ENCODE measurements at places on chromosomes 3 and 15.

DNA sequence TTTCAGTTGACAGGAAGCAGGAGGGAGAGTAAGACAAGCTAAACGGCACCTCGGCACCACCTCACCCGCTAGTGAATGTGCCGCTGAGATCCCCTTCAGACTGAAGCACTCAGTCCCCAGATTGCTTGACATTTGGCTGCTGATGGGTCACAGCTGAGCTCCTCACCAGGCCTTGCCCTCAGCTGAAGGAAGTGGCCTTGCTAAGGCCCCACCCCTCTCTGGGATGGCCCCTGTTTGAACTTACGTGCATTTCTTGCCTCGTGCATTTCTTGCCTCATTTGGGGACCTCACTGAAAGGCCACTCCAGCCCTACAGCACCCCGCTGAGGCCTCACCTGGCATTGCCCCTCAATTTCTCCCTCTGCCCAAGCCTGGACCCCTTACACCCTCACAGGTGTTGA lies 39.8 kb downstream of the EOGT start:
- DNase-seq, result no peak

DNA sequence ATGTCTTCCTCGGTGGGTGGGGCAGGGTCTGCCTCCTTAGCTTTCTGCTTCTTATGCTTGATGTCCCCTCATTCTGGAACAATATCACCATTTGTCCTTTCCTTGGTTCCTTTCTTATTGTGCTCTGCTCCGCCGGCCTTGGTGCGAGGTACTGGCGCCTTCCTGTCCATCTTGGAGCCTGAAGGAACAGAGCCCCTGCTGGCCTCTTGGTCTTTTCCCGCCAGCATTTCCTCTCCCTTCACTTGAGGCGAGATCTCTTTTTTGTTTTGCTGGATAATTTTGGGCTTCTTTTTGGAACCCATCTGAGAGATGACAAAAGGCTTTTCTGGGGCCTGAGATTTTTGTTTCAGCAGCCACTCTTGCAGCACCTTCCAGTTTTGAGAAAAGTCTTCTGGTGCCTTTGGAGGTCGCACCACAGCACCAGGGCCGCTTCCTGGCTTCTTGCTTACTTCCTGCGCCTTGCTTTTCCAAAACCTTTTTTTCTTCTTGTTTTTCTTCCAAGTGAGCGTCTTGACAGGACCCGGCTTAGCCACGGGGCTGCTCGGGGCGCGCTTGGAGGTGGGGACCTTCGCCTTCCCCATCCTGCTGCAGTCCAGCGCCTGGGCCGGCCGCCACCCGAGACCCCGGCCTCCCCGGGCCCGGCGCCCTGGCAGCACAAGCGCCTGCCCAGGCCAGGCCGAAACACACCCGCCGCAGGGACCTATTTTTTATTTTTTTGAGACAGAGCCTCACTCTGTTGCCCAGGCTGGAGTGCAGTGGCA lies 127.1 kb downstream of the KLF13 start:
- no peak for DNase-seq

DNA sequence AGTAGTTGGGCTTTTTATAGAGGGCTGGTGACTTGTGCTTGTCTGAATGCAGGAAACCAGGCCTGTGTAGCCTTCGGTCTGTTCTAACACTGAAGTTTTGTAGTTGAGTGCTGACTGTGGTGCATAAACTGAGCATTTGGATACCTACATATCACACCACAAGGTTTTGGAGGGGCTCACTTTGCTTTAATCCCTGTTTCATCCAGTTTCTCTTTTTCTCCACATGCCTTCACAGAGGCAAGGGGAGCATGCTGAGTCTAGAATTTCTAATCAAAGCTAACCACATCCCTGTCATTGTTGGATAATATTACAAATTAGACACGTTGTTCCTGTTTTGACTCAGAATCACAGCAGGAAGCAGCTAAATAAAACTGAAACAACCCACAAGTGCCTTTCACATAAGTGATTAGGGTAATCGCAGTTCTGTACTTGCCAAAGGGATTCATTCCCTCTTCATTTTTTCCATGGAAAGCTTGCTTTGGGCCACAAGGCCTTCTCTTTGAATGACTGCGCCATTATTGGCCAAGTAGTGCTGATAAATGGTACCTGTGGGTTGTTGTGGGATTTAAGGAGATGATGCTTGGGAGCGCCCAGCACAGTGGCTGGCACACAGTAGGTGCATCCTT lies 48.9 kb downstream of the TGFBR2 start:
- no peak for DNase-seq

- no peak for DNase-seq
These were observed 65.6 kb downstream of the CCNL1 start for GRCh38 chr3:157094301-157094700.

- DNase-seq, result no peak
These were observed 226.0 kb downstream of the TCF12 start for GRCh38 chr15:57144448-57144847.

- no peak for DNase-seq
These were observed 82.6 kb upstream of the CNTN6 start for GRCh38 chr3:1010228-1010627.

- DNase-seq, result no peak
These were observed 172.5 kb upstream of the TLE3 start for GRCh38 chr15:70269991-70270751.

DNA sequence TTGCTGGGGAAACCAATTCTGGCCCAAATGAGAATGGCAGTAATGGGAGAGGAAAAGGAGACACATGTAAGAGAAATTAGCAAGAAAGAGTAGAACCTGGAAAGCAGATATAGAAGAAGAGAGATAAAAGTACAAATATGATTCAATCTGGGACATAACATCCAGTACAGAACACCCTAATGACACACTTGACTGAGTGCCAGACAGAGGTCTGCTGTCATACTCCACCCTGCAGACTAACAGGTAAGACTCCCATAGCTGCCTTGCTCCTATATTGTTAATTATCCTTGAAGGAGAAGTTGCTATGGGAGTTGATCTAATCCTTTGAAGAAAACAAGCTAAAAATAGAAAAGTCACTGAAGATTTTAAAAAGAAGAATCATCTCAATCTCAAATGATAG lies 21.1 kb downstream of the CCPG1 start:
- no peak for DNase-seq

DNA sequence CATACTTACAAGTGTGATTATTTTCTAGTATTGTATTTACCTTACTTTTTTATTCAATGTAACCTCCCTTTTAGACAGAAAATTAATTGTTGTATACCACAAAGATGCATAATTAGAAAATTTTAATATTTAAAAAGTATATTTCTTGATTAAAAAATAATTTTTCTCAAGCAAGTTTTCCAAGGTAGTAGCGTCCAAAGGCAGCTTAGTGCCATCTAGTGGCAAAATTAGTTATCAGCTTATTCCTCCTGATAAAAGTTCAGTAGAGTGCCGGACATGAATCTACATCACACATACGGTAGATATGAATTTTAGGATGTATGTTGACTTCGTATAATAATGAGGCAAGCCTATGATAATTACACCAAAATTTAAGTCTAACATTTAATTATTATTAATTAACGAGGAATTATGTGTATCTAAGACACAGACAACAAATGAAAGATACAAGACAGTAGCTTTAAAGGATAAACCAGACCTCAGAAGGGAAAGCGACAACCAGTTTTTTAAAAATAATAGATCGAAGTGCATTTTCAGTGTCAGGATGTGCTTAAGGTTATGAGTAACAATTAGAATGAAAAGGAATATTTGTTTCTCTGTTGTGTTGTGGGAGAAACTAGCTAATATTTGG lies 405.9 kb downstream of the ROBO1 start:
- DNase-seq, result peak; percentile 5

DNA sequence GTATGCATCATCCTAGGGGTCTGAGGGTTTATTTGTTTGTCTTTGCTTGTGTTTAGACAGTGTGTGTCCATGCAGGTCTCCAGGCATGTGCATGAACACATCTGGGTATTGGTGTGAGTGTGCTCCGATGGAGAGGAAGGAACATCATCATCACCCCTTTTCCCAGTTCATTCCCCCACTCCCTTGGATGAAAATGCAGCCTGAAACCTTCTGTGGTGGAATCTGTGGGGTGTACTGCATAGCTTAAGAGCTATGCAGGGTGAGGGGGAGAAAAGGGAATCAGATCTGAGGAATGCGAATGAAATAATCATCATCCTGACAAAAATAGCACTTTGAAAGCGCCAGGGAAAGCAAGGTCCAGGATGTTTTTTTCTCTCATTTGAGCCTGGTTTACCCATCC lies 520.1 kb downstream of the NTRK3 start:
- no peak for DNase-seq

DNA sequence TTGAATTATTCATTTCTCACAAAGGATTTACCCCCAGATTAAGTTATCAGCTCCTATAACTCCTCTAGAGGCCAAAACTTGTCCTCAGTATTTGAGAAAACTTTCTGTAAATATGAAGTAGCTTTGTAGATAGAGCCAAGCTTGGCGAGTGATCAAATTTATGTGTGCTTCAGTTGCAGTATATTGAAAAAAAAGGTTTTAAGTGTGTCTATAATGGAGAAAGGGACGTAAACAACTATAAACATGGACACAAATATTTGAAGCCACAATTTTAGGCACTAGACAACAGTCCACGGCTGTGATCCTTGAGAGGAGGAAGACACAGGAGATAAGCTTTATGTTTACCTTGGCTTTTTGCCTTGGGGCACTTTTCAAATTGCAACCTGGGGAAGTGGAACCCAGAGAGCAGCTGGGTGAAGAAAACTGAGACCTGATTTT lies 118.7 kb downstream of the THRB start:
- no peak for DNase-seq

- no peak for DNase-seq
These were observed 787.9 kb upstream of the LMCD1 start for GRCh38 chr3:7713724-7714123.

DNA sequence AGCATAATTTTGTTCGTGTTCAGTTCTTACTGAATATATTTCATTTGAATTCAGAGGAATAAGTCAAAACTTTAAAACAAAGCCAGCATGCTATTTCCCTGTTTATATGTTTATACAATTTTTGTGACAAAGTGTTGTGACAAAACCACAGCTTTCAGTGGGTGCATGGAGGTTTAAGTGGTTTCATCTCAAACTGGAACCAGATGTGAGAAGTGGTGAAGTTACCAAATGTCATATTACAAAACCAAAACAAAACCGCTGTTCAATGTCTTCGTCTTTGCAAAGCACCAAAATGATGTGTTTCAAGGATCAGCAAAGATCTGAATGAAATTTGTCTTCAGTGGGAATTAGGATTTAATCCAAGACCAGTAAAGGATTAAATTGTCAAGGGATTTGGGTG lies 59.3 kb upstream of the OSTN start:
- no peak for DNase-seq

DNA sequence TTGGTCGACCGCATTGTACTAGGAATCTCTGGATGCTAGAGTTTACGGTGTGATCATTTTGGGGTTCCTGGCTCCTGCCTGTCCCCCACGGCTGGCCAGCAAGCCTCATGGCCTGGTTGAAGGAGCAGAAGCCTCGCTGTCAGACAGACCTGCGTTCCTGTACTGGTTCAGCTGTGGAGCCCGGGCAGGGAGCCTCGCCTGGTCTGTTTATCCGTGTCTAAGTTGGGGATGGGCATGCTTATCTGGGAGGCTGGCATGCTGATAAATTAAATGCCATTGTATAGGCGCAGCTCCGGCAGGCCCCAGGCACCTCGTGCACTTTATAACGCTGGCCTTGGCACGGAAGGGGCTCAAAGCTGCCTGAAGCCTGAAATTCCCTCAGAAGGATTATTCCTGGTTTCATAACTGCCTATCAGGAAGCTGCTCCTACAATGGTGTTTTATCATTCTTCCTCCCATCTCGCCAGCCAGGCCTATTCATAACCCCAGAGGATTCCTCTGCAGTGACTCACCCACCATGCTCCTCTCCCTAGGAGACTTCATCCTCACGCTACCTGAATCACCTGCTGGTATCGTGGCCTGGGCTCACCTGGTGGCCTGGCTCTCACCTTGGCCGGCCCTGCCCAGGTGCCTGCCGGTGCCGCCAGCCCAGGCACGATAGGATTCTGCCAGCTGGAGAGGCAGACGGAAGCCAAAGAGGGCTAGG lies 110.9 kb downstream of the ASB7 start:
- DNase-seq, result no peak

GRCh38 chr3:186084264-186084663 lies 24.6 kb downstream of the ETV5 start:
- DNase-seq, result no peak

DNA sequence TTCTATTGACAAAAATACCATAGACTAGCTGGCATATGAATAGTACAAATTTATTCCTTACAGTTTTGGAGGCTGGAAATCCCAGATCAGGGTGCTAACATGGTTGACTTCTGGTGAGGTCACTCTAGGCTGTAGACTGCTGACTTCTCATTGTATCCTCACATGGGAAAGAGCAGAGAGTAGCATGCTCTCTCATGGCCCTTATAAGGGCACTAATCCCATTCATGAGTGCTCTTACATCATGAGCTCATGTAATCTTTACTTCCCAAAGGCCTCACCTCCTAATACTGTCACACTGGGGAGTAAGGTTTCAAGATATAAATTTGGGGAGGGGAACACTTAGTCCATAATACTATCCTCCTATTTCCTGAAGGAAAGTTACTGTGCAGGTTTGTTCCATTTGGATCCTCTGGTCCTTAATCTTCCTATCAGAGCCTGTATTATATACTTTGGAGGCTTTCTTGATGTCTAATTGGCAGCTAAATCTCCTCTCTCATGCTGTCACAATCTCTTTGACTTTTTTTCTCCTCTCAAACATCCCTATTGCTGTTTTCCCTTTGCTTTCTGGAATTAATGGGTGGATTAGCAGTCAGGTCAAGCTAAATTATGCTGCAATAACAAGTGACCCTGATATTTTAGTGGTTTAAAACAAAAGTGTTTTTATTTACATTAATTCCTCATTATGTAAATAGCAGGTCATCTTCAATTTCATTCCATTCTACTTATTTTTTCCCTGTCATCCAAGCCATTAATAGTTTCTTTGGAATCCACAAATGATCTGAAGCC lies 23.1 kb upstream of the LEKR1 start:
- DNase-seq, result no peak

DNA sequence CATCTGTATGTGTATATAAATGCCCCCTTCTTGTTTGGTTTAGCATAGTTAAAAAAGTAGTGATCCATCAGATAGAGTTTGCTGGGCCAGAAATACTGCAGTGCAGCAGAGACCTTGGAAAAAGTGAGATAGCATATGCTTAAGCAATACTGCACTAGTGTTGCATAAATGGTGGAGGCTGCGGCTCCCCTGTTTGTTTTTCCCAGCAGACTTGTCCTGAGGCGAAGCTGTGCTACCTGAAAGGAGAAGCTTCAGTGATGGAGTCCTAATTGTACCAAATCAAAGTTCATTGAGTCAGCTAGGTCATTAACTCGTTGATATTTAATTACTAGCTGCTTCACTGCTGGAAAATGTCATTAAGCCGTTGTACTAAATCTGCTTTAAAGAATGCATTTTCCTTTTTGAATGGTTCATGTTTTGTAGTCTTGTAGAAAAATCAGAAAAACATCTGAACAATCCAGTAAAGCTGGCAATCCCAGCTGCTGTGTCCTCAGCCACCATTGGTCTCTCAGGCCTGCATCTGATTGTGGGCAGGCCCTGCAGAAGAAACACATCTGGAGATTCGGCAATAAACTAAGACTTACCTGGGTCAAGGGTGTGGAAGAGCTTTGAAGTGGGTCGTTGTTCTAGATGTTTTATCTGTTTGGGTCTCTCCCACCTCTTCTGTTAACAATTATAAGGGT lies 169.6 kb downstream of the B3GALNT1 start:
- DNase-seq, result no peak
